ENCODE measurements at places on chromosomes 6 and 20. TPM values are rescaled to one million over a fixed set of nuclear protein-coding genes. Genes with fewer than 3 reads are reported as not detected.

The CDSN gene
- total RNA-seq, result under 0.01 TPM

The TP53TG5 gene
- under 0.01 TPM for total RNA-seq

The RIMS1 gene
- total RNA-seq, result 0.28 TPM

The TNFRSF6B gene
- 0.65 TPM for total RNA-seq

The SLC17A3 gene
- not detected for total RNA-seq

The PRRT1 gene
- total RNA-seq, result 0.18 TPM

The OPRL1 gene
- total RNA-seq, result 1.6 TPM

The NR2E1 gene
- not detected for total RNA-seq

The SCAF8 gene
- total RNA-seq, result 24.1 TPM

The NHSL1 gene
- 6.8 TPM for total RNA-seq

The SIRPB1 gene
- total RNA-seq, result 0.71 TPM

The EPHA7 gene
- total RNA-seq, result under 0.01 TPM

The NKX2-2 gene
- total RNA-seq, result not detected

The SEL1L2 gene
- not detected for total RNA-seq

The MLN gene
- not detected for total RNA-seq

The PGK2 gene
- total RNA-seq, result not detected

The SLC35D3 gene
- total RNA-seq, result not detected

The MATN4 gene
- not detected for total RNA-seq

The CALHM4 gene
- total RNA-seq, result not detected

The TNFAIP3 gene
- 8.7 TPM for total RNA-seq

The KHDRBS2 gene
- not detected for total RNA-seq

The MLIP gene
- not detected for total RNA-seq

The CUL9 gene
- 18.5 TPM for total RNA-seq

The CGAS gene
- 4.3 TPM for total RNA-seq

The TCF19 gene
- total RNA-seq, result 2.0 TPM

The BMP7 gene
- not detected for total RNA-seq

The SLC17A4 gene
- not detected for total RNA-seq

The SLC23A2 gene
- total RNA-seq, result 10.0 TPM

The LY86 gene
- not detected for total RNA-seq

The REM1 gene
- total RNA-seq, result not detected

The SLC2A10 gene
- total RNA-seq, result 112 TPM

The ASIP gene
- total RNA-seq, result not detected

The NKAPL gene
- 1.8 TPM for total RNA-seq

The BPIFB1 gene
- total RNA-seq, result not detected

The FAM83C gene
- not detected for total RNA-seq

The SYCP2 gene
- 0.57 TPM for total RNA-seq
